ENCODE measurements at places on chromosomes 2 and 18. TPM values are rescaled to one million over a fixed set of nuclear protein-coding genes. Genes with fewer than 3 reads are reported as not detected.

GRCh38 chr2:190881598-190882410 lies 1.2 kb downstream of the GLS start:
- H3K4me1 ChIP-seq, result peaks cover 8% of the 10 kb centered on the region
- H3K36me3 ChIP-seq, result peaks cover 7% of the 10 kb centered on the region
- H3K4me3 ChIP-seq, result peak overlapping the region; percentile 93
- no peaks in the 10 kb centered on the region for H3K27me3 ChIP-seq
- H3K27ac ChIP-seq, result peak overlapping the region; percentile 83

DNA sequence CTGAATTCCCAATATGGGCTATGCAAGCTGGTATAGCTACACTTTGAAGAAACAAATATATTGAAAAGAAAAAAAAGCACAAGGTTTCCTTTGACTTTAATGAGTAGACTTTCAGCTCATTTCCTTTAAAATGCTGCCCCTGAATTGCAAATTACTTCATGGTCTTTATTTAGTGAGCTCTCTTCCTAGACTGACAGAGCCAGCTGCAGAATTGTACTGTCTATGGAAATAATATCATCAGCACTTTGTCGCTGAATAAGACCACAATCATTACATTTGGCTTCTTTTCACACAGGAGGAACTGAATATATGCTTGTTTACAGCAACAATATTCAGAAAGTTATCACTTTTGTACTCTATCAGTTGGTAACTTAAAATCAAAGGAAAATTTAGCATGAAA lies 41.7 kb downstream of the ARL5A start:
- H3K4me3 ChIP-seq, result no peak overlapping the region
- H3K27me3 ChIP-seq, result no peaks in the 10 kb centered on the region
- H3K36me3 ChIP-seq, result no peaks in the 10 kb centered on the region
- DNase-seq, result no peak
- no peaks in the 10 kb centered on the region for H3K4me1 ChIP-seq
- no peak overlapping the region for H3K27ac ChIP-seq

DNA sequence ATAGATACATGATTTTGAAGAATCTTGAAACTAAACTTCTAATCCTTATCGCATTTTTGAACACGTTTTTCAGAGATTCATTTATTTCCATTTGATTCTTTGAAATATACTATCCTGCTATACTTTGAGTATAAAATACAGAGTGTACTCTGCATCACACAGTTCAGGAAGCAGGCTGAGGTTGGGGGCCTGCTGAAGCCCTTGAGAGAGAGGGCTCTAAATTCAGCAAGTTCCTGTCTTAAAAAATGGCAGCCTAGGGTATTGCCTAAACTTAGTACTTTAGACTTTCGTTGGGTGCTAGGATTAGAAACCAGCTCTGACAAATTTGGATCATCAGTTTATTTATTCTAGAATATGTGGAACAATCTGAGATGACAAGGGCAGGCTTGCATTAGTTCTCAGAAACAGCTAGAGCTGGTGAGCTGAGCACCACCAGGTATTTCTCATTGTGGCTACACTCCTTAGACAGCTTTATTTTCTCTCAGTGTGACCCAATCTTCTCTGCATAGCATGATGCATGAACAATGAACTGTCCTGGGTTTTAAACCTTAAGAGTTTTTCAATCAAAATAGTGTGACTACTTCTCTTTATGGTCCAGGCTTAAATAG lies 49.1 kb downstream of the TFPI start:
- no peaks in the 10 kb centered on the region for H3K36me3 ChIP-seq
- no peaks in the 10 kb centered on the region for H3K27me3 ChIP-seq

DNA sequence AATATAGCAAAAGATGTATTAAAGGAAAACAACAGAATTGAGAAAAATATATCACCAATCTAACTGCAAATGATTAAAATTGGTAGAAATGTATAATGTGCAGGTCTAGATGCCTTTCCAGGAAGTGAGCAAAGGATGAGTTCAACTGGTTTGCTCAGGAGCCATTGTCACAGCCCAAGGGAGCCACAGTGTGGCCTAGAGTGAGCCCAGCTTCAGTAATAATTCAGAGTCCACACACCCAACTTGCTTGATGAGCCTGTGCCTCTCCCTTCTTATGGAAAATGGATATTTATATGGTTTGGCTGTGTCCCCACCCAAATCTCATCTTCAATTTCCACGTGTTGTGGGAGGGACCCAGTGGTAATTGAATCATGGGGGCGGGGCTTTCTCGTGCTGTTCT lies 92.2 kb upstream of the ASAP2 start:
- no peaks in the 10 kb centered on the region for H3K27me3 ChIP-seq
- no peaks in the 10 kb centered on the region for H3K36me3 ChIP-seq
- H3K4me1 ChIP-seq, result peaks cover 24% of the 10 kb centered on the region
- no peak for DNase-seq
- no peak overlapping the region for H3K27ac ChIP-seq

GRCh38 chr2:219638948-219639755 lies 11.7 kb downstream of the SLC4A3 start:
- H3K4me3 ChIP-seq, result no peak overlapping the region
- DNase-seq, result no peak
- no peak overlapping the region for H3K27ac ChIP-seq
- peaks cover 5% of the 10 kb centered on the region for H3K4me1 ChIP-seq
- H3K36me3 ChIP-seq, result peaks cover 4% of the 10 kb centered on the region

DNA sequence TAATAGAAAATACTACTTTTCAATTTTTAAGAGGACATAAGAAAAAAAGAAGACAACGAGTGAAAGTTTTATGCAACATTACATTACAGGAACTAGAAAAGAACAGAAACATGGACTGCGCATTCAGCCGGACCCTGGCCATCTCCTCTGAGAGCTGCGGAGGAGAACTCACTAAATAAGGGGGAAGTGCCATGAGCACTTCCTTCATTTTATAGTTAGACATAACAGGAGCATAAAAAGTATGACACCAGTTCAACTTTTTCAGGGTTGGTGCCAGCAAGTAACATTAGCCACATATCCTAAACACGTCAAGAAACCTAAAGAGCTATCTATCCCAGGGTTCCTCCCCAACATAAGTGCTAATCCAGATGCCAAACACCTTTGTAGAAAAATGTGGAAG lies 78.0 kb upstream of the SERTAD2 start:
- H3K4me1 ChIP-seq, result peaks cover 9% of the 10 kb centered on the region
- no peak overlapping the region for H3K4me3 ChIP-seq
- DNase-seq, result no peak
- H3K27me3 ChIP-seq, result no peaks in the 10 kb centered on the region

DNA sequence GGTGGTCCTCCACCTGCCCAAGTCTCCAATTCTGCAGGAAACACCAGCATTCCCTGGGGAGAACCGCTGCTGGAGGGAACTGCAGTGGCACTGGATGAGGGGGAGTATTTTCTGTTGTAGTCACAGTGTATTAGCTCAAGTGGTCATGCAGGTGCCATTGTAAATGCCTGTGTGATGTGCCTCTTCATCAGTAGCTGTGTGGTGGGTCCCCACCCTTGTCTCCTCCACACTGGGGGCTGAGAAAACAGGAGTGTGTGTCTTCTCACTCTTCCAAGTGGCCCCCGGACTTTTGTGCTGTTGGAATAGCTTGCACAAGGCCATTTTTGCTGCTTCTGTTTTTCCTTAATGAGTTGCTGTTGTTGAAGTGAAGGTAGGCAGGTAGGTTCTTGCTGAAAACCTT lies 8.7 kb downstream of the NCK2 start:
- H3K36me3 ChIP-seq, result no peaks in the 10 kb centered on the region
- H3K27ac ChIP-seq, result no peak overlapping the region
- peaks cover 18% of the 10 kb centered on the region for H3K4me1 ChIP-seq
- no peaks in the 10 kb centered on the region for H3K27me3 ChIP-seq
- no peak overlapping the region for H3K4me3 ChIP-seq
- no peak for DNase-seq

The KLHL41 gene
- not detected for total RNA-seq

The IMMT gene
- 99.3 TPM for total RNA-seq

The POTEI gene
- 0.50 TPM for total RNA-seq

The TFCP2L1 gene
- total RNA-seq, result 0.05 TPM

The HOXD13 gene
- total RNA-seq, result not detected
